Bone marrow (tissue), 2 donors: ENCODE measurements at places on chromosomes 3 and 15.

GRCh38 chr3:184349563-184350470 lies 11.6 kb downstream of the CLCN2 start:
- DNase-seq = no peak

DNA sequence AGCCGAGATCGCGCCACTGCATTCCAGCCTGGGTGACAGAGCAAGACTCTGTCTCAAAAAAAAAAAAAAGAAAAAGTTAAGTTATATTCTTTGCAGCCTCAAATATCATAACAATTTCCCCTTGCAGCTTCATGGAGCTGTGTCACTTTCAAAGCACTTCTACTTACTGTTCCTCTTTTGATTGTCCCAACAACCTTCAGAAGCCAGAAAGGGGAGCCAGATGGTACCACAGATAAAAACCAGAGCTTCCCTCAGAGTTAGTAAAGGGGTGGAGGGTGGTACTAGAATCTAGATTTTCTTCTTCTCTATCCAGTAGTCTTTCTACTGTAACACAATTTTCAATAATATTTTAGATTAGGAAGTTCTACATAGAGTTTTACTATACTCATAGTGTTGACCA lies 188.8 kb downstream of the TAFA4 start:
- peak; percentile 66 for DNase-seq

DNA sequence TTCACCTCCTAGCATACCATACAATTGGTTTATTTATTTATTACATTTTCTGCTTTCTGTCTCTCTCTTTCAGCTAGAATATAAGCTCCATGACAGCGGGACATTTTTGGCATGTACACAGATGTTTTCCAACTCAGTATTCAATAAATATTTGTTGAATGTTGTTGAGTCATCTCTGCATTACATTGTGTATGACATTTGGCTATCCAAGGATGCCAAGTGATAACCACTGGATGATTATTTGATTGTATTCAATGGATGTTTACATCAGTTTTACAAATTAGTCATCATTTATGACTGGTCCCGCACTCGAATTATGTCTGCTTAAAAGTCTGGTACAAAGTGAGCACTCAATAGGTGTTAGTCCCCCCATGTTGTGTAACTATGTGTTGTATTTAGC lies 49.5 kb upstream of the STXBP5L start:
- DNase-seq = no peak

GRCh38 chr15:99248000-99248715 lies 1.2 kb downstream of the TTC23 start:
- DNase-seq = no peak

DNA sequence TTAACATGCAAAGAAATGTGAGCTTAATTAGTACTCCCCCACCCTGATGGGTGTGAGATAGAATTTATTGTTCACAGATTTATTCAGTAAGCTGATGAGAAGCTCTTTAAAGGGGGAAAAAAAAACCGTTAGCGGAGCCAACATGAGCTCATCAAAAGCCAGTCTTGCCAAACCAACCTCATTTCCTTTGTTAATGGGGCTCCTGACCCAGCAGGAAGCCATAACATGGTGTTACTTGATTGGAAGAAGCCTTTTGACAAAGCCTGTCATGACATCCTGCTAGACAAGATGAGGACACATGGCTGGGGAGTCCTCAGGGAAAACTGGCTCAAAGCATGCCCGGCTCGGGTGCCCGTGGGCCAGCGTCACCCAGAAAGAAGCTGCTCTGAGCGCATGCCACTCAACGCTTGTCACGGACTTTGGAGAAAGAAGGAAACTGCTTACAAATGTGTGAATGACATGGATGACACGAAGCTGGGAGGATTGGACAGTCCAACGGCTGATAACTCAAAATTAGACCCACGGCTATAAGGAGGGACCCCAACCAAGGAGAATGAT lies 64.6 kb downstream of the SLCO2A1 start:
- no peak for DNase-seq

GRCh38 chr3:173739726-173740125 lies 342.2 kb downstream of the NLGN1 start:
- no peak for DNase-seq

GRCh38 chr15:31887246-31887645 lies 143.1 kb upstream of the CHRNA7 start:
- DNase-seq = no peak

GRCh38 chr3:193590088-193590856 lies 2.7 kb upstream of the OPA1 start:
- no peak for DNase-seq

DNA sequence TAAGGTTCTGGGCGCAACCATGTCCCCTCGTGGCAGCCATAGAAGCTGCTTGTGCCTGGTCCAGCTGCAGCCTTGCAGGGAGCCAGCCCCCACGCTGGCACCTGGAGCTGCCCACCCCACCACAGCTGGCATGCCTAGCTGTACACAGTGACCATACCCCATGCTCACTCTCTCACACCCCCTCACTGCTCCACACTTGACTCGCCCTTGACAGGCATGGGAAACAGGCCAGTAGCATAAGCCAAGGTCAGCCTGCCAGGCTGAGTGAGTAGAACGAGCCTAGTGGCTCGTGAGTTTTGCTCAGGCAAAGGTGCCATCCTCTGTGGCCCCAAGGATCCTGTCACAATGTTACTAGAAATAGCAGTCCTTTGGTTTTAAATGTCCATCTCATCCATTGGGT lies 52.7 kb upstream of the CADM2 start:
- DNase-seq = no peak

DNA sequence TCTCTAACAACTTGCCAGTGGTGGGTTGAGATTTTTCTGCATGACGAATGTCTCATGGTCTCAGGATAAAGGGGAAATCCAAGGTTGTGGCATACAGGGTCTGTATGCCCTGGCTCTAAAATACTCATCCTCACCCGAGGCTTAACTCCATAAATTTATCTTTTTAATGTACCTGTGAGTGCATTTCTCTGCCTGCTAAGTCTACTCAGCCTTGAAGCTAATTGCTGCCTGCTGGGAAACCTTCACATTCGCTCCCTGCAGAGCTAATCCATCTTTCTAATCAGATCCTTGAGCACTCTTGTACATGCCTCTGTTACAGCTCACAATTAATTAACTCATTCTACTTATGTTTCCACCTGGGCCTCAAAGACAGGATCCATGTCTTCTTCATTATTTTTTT lies 93.8 kb downstream of the CMSS1 start:
- no peak for DNase-seq

DNA sequence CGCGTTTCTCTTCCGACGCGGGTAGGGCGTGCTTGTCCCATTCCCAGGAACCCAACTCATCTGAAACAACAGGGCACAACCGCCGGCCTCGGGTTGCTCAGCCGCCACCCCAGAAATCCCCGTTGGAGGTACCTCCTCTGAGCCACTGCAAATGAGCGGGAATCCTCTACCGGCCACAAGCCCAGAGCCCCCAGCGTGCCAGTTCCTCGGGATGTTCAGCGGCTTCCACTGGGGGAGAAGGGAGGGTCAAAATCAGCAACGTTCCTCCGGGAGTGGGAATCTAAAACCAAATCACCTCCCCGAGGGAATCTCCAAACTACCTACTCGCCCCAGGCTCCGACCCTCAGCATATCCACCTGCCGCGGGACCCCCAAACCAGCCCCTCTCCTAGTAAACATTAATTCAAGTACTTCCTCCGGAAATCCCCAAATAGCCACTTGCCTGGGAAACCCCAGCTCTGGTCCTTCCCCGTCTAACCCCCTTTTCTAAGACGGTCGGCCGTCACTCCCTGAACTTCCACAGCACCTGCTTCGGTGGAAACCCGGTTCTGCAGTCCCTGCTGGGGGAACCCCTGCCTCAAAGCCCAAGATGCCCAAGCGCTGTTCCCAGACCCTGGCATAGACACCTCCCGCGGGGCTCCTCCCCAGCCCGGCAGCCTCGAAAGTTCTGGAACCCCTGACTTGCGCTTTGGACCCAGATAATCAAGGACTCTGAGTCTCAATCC lies 887 bp downstream of the OXTR start:
- DNase-seq = no peak

DNA sequence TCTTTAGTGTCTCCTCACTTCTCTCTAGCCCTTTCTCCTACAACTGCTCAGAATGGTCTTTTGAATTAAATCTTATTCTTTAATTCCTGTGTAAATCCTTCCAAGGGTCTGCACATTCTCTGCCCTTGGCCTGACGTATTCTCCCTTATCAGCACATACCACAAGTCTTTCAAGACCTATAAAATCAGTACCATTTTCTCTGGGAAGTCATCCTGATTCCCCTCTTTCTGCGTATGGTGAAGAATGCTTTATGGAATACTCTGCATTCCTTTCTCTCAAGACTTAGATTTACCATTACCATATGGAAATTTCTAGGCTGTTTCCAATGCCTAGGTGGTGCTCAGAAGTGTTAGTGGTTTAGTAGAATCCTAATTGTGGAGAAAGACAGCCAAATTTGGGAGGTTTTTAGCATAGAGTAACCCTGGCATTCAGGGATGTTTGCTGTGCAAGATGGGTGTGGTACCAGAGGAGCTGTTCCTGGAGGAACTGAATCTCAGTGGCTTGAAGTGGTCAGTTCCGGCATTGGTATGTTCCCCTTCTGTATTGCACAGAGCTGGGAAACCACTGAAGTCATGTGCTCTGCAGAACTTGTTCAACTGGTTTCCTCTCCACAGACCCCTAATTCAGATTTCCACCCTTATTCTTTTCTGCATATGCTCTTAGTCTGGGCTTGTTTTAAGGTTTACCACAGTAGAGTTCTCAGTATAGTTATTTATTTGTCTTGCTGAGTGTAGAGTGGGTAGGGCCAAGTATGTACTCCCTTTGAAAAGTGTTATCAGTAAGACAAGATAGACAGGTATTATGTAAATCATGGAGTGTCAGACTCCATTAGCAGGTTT lies 24.5 kb downstream of the IQGAP1 start:
- DNase-seq = no peak

GRCh38 chr3:116302087-116302747 lies 143.1 kb downstream of the LSAMP start:
- DNase-seq = no peak

GRCh38 chr3:11733914-11734313 lies 90.2 kb upstream of the VGLL4 start:
- no peak for DNase-seq

DNA sequence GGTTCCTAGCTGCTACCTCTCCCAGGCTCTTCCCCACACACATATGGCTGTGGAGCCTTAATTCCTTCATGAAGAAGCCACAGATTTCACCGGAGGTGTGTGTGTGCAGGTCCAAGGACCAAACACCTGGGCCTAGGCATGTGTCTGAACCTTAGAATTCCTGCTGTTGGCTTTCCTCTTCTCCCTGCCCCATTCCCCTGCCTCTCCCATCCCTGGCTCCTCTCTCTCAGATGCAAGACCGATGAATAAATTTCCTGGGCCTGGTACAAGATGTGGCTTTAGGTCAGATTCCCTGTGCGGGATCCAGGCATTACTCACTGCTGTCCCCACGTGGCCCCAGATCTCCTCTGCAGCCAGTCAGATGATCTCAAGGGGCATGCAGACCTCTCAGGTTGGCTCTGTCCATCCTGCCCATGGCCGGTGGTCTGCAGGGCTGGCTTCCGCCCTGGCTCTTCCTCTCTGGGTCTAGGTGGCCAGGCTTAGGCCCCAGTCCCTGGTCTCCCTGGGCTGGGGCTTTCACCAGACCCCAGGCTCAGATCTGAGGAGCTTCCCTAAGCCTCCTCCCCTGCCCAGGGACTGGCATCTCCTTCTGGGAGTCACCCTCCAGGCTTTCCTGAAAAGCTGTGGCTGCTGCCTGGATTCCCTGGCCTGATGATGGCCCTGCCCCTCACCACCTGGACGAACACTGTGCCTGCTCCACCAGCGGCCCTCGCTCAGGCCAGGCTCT lies 20.5 kb downstream of the CCR9 start:
- no peak for DNase-seq

DNA sequence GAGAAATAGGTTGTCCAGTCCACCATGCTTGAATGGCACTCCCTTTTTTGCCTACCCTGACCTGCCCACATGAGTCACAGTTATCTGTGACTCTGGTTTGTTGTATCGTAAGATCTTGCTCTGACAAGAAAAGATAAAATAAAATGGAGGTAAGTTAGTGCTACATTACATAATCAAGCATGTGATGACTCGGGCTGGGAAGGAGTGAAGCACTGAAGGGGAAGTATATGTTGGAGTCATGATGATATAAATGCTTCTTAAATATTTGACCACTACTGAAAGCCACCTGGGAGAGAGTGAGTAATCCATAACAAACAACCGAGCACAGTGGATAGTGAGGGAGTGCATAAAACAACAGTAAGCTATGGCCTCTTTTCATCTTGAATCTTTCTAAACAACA lies 124.4 kb downstream of the SHOX2 start:
- no peak for DNase-seq

DNA sequence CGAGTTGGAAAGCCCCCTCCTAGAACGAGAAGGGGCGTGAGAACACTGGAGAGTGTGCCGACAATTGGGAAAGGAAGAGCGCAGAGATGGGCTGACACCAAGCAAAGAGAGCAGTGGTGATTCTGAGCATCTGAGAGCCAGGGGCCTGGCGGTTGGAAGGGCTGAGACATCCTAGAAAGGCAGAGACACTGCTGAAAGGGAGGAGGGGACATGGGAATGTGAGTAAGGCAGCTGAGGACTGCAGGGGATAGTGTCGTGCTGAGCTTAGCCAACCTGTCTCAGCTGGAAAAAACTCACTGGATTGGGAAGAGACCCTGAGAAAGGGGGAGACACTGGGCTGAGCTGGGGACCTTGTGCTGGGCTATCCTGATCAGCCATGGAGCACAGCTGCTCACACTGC lies 58.1 kb upstream of the SLC6A6 start:
- no peak for DNase-seq

GRCh38 chr3:188219147-188219546 lies 65.2 kb downstream of the LPP start:
- no peak for DNase-seq

DNA sequence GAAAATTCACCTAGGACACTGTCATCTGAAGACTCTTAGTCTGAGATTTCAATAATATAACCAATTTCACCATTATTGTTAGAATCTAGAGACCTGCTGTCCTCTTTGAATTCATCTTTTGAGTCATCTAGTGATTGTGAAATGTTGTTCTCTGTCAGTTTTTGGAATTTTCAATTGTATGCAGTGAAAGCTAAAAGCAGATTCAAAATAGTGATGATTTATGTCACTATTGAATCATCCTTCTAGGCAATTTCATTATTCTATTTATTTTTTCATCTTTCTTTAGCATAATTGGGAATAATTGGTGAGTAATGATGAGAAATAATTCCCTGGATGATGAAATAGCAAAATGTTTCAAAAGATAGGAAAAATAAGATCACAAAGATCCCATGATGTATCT lies 101.7 kb upstream of the EIF1B start:
- no peak for DNase-seq
